ENCODE measurements at places on chromosomes 3 and 15.

- DNase-seq, result no peak
- H3K4me1 ChIP-seq, result no peaks in the 10 kb centered on the region
- no peaks in the 10 kb centered on the region for H3K36me3 ChIP-seq
- H3K27me3 ChIP-seq, result no peaks in the 10 kb centered on the region
- no peak overlapping the region for H3K4me3 ChIP-seq
Observed at GRCh38 chr15:45393851-45394250, 15.5 kb upstream of the GATM start.

- no peak overlapping the region for H3K4me3 ChIP-seq
- no peak overlapping the region for H3K27ac ChIP-seq
- peaks cover 18% of the 10 kb centered on the region for H3K27me3 ChIP-seq
- DNase-seq, result no peak
- no peaks in the 10 kb centered on the region for H3K4me1 ChIP-seq
Observed at GRCh38 chr15:50860824-50861223, 47.7 kb upstream of the AP4E1 start.

GRCh38 chr3:77298417-77298816 is 258.5 kb downstream of the ROBO2 start:
- H3K4me1 ChIP-seq, result no peaks in the 10 kb centered on the region
- DNase-seq, result no peak
- H3K27ac ChIP-seq, result no peak overlapping the region

- no peak for DNase-seq
- H3K27ac ChIP-seq, result no peak overlapping the region
- H3K4me1 ChIP-seq, result peaks cover 5% of the 10 kb centered on the region
- H3K27me3 ChIP-seq, result peaks cover 38% of the 10 kb centered on the region
Observed at GRCh38 chr15:78617516-78617915, 3.3 kb downstream of the CHRNA3 start.

DNA sequence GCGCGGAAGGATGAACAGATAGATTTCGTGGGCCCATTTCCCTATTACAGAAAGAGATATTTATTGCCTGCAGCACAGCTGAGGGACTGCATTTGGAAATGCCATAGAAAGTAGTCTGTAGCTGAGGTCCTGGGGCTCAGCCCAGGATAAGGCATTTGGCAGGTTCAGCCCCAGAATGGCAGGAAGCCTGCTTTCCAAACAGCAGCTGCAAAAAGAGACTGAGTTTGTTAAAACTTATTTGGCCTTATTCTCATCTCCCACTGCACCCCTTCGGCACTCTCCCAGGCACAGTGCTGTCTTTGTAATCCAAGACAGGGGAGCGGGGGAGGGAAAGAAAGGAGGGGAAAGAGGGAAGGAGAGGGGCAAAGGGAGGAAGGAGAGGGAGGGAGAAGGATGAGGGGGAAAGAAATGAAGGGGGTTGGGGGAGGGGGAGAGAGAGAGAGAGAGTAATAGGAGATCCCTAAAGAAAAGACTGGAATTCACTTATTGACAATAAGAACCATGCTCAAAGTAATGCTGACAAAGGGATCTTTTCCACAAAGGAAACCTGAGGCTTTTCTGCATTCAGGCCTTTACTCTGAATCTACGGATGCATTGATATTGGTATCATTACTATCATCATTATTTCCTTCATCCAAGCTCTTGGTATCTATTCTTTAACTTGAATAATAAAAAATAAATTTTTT is 94.0 kb upstream of the LRRN1 start:
- no peak for DNase-seq
- no peaks in the 10 kb centered on the region for H3K36me3 ChIP-seq
- H3K4me3 ChIP-seq, result no peak overlapping the region
- H3K27ac ChIP-seq, result no peak overlapping the region
- H3K27me3 ChIP-seq, result no peaks in the 10 kb centered on the region

- no peak for DNase-seq
- no peak overlapping the region for H3K27ac ChIP-seq
- H3K27me3 ChIP-seq, result no peaks in the 10 kb centered on the region
Observed at GRCh38 chr3:65026151-65026550, 338.4 kb upstream of the ADAMTS9 start.

DNA sequence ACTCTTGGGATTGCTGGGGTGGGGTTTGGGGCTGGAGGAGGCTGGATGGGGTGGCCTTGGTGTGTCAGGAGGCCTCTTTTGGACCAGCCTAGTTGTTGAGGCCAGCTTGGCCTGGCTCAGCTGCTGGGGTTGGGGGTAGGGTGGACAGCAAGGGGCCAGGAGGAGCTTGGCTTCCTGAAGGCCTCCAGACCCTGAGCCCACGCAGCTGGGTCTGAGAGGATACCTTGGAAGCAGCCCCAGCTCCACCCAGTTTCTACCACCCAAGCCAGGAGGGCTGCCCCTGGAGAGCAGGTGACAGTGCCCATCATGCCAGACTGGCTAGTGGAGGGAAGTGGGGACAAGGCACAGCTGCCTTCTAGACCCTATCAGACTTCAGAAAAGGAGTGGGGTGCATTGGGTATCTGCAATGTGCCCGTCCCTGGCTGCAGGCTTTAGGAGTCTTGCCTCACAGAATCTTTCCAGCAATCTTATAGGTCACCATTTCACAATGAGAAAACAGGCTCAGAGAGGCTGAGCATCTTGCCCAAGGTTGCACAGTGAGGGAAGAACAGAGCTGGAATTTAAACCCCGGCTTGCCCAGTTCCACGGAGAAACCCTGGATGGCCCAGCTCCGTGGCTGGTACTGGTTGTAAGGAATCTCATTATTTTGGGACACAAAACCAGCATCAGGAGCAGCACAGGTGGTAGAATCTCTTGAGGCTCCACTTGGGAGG is 83.0 kb downstream of the LINGO1 start:
- peaks cover 3% of the 10 kb centered on the region for H3K27me3 ChIP-seq
- no peak for DNase-seq
- no peaks in the 10 kb centered on the region for H3K4me1 ChIP-seq
- H3K36me3 ChIP-seq, result no peaks in the 10 kb centered on the region
- H3K4me3 ChIP-seq, result no peak overlapping the region

DNA sequence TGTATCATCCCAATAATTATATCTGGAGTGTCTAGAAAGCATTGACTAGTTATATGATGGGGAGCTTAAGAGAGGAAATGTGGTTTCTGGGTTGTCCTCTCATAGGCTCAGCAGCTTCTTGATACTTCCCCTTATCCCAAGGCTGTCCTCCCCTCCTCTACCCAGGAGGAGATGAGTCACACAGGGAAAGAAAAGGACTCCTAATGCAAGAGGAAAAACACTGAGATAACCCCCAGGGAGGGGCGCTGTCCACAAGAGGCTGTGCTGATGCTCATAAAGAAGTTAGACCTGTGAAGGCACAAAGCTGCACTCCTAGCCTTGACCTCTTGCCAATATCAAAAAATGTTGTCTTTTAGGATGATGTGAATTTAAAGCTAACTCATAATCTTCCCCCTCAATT is 28.8 kb upstream of the GYG1 start:
- no peak overlapping the region for H3K27ac ChIP-seq
- peaks cover 4% of the 10 kb centered on the region for H3K4me1 ChIP-seq
- DNase-seq, result no peak
- H3K36me3 ChIP-seq, result no peaks in the 10 kb centered on the region
- H3K27me3 ChIP-seq, result peaks cover 11% of the 10 kb centered on the region

DNA sequence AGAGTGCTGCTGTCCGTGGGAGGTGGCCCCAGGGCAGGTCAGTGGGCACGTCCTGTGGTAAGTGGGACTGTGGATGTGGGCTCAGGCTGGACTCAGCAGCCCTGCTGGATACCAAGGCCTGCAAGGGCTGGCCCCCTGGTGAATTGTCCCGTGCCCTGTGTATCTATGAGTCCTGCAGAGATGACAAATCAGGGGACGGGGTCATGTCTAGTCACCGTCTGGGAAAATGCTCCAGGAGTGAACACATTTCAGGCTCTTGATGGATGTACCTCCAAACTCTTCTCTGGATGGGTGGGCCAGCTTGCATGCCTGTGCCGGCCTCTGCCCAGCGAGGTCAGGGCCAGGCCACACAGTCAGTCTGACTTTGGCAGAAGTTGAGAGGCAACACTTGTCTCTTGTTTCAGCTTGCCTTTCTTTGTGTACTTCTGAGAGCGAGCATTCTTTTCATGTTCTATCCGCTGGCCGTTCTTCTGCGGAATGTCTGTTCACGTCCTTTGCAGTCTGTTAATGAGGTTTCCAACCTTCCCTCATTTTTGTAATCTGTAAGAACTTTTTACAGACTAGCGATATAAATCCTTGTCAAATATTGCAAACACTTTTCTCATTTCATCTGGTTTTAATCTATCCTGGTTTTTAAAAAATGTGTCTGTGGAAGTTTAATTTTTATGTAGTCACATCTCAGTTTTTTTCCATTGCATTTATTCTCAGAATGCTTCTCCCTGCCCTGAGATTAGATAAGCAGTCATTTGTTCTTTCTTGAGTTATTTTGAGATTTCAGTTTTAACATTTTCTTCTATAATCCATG is 11.4 kb upstream of the STAB1 start:
- no peaks in the 10 kb centered on the region for H3K27me3 ChIP-seq
- no peaks in the 10 kb centered on the region for H3K4me1 ChIP-seq
- H3K4me3 ChIP-seq, result no peak overlapping the region

DNA sequence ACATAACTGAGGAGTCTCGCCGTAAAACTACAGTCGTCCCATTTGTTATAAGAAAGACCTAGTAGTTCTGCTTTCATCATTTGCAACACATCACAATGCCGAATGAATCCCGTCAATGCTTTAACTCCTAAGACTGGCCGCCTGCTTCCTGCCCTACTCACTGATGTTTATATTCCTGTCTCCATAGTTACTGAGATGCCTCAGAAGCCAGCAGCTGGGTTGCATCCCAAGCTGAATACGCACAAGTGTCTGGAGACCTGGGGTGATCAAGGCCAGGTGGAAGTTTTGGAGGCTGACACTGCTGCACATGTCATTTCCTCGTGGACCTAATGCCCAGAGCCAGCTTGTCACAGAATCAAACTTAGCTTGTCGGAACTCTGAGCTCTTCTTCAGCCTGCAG is 95.2 kb upstream of the UBE2E1 start:
- H3K36me3 ChIP-seq, result no peaks in the 10 kb centered on the region
- H3K27me3 ChIP-seq, result peaks cover 8% of the 10 kb centered on the region
- no peaks in the 10 kb centered on the region for H3K4me1 ChIP-seq
- DNase-seq, result no peak
- no peak overlapping the region for H3K4me3 ChIP-seq
- H3K27ac ChIP-seq, result no peak overlapping the region

- no peaks in the 10 kb centered on the region for H3K4me1 ChIP-seq
- DNase-seq, result no peak
- no peaks in the 10 kb centered on the region for H3K36me3 ChIP-seq
- no peak overlapping the region for H3K4me3 ChIP-seq
- H3K27me3 ChIP-seq, result peaks cover 6% of the 10 kb centered on the region
Observed at GRCh38 chr15:37086120-37086519, 14.2 kb downstream of the MEIS2 start.

Data from activated CD4-positive, alpha-beta T cell treated with anti-CD3 and anti-CD28 coated beads, Interleukin-2, amount 10 ng/mL, durations not matched to agents 7 days and 5 days (primary cell).